Stimulated activated CD4-positive, alpha-beta T cell treated with anti-CD3 and anti-CD28 coated beads, Interleukin-15, amount 100 ng/mL, for 48 hours (primary cell): ENCODE measurements at places on chromosomes 3 and 15.

- DNase-seq: no peak
These were observed 22.8 kb downstream of the PTH1R start for GRCh38 chr3:46900356-46900755.

GRCh38 chr3:187039723-187040414 is 99.4 kb downstream of the RPL39L start:
- no peak for DNase-seq

DNA sequence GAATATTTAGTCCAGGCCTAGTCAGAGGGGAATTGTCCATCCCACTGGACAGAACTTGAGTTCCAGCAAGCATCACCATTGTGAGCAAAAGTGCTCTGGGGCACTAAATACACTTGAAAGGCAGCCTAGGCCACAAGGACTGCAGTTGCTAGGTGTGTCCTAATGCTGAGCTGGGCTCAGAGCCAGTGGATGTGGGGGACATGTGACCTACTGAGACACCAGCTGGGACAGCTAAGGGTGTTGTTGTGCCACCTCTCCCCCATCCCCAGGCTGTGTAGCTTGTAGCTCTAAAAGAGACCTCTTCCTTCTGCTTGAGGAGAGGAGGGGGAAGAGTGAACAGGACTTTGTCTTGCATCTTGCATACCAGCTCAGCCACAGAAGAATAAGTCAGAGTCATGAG is 120.9 kb downstream of the DTWD1 start:
- DNase-seq: no peak

- no peak for DNase-seq
These were observed 215.0 kb upstream of the CDIN1 start for GRCh38 chr15:36364377-36364776.

GRCh38 chr15:83283138-83283812 is 1.2 kb downstream of the BNC1 start:
- no peak for DNase-seq

- no peak for DNase-seq
These were observed 8.5 kb upstream of the DAG1 start for GRCh38 chr3:49461443-49462171.

GRCh38 chr3:187969581-187969950 is 184.4 kb upstream of the LPP start:
- DNase-seq: no peak

DNA sequence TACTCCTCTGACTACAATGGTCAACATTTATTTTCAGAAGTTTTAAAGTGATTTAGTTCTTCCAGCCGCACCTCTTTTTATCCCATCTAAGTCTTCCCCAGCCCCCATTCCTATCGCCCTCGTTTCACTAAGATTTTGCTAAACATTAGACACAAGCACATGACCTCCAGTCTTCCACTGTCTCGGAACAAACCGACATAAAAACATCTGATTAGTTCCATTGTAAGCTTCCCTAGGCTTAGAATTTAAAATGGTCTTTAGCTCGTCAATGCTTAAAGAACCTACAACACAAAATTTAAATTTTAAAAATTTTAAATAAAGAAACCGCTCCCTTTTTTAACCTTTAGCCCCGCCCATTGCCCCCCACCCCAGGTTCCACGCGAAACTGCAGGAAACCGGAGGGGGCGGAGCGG is 284 bp upstream of the TSC22D2 start:
- DNase-seq: no peak

DNA sequence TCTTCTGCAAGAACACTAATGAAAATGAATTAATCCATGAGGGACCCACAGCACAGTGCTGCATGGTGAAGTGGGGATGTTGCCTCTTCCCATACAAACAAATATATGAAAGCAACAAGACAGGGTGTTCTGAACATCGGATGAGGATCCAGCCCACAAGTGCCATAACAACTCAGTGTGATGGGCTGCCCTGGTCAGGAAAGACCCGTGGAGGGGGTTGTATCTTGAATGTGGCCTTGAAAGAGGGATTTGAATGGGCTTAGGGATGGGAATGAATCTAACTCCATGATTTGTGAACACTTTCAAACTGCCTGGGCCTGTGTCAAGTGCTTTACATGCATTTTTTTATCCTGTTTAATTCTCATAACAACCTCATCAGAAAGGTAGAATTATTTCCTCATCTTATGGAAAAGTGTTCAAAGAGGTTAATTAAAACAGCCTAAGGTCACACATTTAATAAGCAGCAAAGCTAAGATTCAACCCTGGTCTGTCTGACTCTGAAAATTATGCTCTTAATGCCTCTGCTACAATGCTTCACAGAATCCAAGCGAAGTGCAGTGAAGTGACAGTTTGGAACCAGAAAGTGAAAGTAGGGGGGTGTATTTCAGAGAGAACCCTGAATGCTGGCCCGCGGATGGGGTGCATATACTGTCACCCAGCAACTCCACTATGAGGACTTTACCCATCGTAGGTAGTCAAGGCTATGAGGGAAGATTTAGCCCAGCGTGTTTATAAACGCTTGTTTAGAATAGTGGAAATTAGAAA is 65.6 kb upstream of the HEG1 start:
- DNase-seq: no peak

DNA sequence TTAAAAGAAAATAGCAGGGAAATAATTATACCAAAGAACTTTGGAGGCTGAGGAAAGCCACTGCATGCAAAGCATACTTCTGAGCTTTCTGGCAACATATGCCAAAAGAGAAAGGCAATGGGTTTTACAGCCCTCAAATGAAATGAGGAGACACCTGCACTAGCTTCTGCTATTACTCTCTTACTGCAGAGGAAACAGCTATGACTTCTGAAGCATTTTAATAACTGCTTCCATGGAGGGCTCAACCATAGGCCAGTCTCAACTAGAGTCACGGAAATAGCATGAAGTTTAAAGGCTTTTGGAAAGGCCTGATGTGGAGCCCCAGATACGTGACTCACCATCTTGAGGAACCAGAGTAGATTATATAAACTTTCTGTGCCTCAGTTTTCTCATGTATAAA is 114.8 kb downstream of the OXNAD1 start:
- DNase-seq: no peak

DNA sequence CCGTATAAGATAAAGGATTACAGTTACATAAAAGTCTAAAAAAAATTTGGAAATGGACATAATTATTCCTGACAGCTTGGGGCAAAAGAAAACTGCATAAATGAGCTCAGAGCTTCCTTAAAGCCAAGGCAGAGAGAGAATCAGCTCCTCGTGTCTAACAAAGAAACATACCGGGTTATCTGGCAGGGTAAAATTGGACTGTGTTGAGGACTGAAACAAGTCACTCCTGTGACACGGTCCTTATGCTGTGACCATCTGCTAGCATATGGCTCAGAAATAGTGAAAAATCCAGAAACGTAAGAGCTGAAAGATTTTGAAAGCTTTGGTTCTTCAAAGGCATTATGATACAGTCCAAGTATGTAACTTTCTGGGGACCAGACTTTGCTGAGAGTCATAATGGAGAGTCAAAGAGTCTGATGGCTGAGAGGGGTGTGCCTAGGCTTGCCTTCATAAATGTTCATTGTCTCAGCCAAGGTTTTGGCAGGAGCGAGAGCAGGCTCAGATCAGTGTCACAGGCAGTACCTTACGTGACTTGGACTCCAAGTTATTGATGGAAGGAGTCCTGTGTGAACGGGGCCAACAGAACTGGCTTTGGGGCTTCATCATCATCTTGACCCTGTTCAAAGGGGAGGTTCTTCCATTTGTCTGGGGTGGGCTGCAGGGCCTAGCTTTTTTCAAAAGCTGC is 12.5 kb downstream of the MAP6D1 start:
- no peak for DNase-seq

GRCh38 chr15:80823120-80823519 is 44.0 kb downstream of the CEMIP start:
- no peak for DNase-seq

DNA sequence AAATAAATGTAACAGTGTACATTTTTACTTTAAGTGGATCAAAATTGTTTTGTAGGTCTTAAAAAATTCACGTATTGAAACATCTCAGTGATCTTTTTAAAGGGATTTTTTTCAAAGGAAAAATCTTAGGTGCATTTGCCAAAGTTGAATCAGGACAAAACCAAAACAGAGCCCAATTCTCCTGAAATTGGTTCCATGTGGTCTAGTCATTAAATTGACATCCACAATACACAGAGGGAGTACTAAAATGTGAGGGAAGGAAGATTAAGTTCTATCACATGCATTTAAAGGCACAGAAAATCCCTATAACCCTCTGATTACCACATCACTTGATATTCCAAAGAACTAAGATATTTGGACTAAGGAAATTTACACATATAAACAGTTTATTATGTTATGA is 39.3 kb upstream of the HDC start:
- DNase-seq: no peak
